NCI-H510A (cell line): ENCODE measurements at places on chromosomes 5 and 9.

DNA sequence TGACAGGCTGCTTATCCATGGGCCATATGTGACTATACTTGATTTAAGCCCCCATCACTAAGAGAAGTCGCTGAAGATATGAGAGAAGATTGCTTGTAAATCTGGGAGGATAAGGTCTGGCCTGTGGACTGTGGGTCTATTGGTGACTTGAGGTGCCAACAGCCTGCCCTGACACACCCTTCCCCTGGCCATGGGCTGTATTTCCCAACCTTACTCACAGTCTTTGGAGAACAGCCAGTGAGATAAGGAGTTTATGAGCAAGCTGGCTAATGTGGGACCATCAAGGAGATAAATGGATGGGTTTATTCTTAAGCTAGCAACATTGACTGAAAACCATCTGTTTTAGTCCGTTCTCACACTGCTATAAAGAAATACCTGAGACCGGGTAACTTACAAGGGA lies 231.3 kb downstream of the ZSWIM6 start:
- DNase-seq: no peak

GRCh38 chr5:135667673-135668072 lies 88.9 kb upstream of the CXCL14 start:
- no peak for DNase-seq

- DNase-seq: no peak
These were observed 91.3 kb downstream of the RALGPS1 start for GRCh38 chr9:127005770-127006314.

DNA sequence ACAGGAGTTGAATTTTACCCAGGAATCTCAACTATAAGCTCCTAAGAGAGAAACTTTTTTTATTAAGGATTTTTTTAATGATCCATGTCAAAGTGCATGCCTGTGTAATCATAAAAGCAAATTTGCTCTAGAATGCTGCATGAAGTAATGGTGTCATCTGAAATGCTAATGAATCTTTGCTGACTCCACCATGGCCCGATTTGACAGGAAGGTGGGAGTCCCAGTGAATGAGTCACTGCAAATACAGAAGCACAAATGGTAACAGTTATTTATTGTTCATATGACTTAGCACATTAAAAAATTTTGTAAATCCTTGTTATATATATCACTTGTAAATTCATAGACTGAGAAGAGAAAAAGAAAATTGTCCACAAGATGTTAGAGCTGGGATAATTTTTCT lies 341.3 kb downstream of the RASEF start:
- DNase-seq: no peak

DNA sequence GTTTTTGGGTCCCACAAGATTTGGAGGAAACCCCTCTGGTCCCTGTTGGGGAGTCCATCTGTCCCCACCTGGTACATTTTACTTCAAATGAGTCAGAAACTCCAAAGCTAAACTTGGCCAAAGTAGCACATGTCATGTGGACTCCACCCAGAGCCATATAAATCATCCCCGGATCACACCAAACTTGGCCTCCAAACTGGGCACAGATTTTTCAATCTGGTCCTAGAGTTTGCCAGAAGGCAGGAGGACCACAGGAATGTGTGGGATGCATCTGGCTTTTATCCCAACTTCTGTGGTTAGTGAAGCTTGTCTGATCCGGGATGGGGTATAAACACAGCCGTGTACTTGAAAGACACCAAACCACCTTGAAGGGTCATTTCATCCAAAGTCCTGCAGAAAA lies 66.3 kb downstream of the MAT2B start:
- DNase-seq: no peak

DNA sequence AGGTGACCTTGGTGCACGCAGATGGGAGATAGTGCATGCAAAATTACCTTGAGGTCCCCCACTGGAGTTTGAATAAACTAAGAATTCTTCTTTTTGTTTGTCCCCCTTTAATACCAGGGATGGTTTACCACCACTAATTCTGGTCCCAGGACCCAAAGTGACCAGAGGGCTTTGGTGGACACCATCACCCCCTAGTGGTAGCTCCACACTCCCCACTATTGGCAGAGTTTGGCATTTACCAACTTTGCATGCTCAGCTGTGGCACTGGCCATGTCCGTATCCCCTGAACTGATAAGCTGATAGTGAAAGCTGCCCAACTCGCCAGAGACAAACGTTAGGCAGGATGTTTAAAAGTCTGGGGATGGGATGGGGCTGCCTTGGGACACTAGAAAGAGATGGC lies 3.3 kb downstream of the ASTN2 start:
- peak; percentile 24 for DNase-seq

DNA sequence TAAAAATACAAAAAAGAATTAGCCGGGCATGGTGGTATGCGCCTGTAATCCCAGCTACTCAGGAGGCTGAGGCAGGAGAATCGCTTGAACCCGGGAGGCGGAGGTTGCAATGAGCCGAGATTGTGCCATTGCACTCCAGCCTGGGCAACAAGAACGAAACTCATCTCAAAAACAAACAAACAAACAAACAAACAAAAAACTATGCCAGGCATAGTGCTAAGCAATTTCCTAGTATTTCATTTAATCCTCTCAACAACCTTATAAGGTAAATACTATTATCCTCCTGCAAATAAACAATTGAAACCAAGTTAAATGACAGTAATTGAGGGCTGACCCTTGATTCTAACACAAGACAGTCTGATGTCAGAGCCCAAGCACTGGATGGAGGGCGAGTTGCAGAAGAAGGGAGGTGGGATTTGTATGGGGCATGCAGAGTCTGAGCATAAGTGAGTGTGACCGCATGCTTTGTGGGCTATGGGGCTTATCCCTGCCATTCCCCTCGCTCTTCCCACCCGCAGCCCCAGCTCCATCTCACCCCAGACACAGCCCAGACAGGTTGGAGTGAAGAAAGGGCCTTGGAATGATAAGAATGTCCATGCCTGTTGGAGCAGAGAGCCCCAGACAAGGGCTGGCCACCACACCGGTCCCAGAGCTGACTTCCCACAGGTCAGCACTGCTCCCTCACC lies 24.3 kb upstream of the RPS14 start:
- DNase-seq: no peak

- no peak for DNase-seq
These were observed 362.9 kb downstream of the ARRDC3 start for GRCh38 chr5:91020065-91020800.

- DNase-seq: no peak
These were observed 65.3 kb downstream of the NDST1 start for GRCh38 chr5:150573216-150573615.

DNA sequence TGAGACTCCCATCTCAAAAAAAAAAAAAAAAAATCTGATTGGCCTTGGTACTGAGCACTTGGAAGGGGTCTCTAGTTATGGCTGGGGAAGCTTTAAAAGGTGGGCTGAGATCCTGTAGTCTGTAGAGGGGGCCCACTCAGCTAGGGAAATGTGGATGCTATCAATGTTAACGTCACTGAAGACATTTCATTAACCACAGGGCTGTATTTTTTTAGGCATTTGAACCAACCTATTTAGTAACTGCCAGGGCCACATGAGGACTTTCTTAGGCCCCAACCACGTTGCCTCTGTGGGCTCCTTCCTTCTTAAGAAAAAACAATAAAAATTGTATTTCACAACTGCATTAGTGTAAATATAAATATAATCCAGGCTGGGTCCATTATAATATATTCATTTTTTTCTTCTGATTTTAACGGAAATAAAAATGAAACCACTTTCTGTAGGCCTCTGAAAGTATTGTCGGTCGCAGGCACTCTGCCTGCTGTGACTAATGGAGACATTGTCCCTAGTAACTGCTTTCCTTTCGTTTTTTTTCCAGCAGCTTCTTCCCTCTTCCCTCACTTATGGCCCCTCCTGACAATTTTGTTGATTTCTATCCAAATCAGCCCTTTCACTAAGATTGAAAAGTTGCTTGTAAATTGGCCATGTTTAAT lies 71.6 kb downstream of the GCNT1 start:
- no peak for DNase-seq

- no peak for DNase-seq
These were observed 159.0 kb downstream of the TLE1 start for GRCh38 chr9:81530310-81530810.

- no peak for DNase-seq
These were observed 342.2 kb upstream of the RFX3 start for GRCh38 chr9:3868012-3868411.

DNA sequence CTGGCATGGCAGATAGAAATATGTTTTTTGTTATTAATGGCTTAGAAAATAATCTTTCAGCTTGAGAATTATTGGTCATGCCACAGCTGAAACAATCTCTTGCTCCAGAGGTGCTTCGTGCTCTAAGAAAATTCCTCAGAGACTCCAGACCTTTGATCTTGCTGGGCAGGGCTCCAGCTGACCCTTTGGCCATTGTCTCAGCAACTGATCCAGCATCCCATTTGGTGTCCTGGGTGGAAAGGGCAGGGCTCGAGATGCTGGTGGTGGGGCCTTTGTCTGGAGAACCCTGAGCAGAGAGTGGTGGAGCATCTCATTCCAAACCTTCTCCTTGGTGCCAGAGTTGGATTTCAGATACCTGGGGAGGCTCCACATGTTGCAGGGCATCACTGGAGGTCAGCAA lies 43.2 kb upstream of the PIK3R1 start:
- no peak for DNase-seq

DNA sequence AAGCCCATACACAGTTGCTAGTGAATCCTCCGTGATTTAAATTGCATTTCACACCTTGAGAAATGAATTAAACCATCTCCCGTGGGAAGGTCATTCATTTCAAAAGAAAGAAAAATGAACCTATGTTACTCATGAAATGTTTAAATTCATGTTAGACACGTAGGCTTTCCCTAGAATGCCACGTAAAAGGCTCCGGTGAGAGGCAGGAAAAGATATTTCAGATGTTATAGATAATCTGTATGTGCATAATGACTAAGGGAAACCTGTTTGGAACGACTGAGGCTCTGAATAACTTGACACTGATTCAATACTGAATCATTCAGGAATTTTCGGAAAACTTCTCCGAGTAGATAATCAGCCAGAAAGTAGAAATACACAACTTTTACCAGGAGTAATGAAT lies 134.3 kb upstream of the ICE1 start:
- no peak for DNase-seq

DNA sequence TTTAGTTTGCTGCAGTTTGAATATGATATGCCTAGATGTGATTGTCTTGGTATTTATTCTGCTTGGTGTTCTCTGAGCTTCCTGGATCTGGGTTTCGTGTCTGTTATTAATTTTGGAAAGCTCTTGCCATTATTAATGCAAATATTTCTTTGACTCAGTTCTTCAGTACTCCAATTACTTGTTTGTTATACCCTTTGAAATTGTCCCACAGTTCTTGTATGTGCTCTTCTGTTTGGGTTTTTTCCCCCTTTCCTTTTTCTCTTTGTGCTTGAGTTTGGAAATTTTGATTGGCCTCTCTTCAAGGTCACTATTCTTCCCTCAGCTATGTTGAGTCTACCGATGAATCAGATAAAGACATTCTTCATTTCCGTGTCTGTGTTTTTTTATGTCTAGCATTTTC lies 96.6 kb upstream of the CKMT2 start:
- DNase-seq: no peak

DNA sequence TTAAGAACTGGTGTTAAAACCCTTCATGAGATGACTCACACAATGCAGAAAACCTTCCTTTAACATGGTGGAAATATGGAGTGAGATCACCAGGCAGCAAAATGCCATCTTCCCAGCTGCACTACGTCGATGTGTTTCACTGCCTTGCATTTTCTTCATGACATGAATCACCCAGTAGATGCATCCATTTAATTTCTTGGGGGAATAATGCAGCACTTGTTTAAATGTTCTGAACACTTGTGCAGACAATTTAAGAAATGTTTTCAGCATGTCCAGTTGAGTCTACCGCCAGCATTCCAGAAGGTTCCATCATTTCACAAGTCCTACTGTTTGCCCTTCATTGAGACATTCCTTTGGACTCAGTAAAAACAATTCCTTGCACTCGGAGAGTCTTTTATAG lies 81.6 kb downstream of the ADAMTS16 start:
- DNase-seq: no peak

- DNase-seq: no peak
These were observed 887 bp upstream of the PDE8B start for GRCh38 chr5:77209495-77210090.

GRCh38 chr9:133054194-133054890 lies 7.4 kb upstream of the CEL start:
- no peak for DNase-seq

DNA sequence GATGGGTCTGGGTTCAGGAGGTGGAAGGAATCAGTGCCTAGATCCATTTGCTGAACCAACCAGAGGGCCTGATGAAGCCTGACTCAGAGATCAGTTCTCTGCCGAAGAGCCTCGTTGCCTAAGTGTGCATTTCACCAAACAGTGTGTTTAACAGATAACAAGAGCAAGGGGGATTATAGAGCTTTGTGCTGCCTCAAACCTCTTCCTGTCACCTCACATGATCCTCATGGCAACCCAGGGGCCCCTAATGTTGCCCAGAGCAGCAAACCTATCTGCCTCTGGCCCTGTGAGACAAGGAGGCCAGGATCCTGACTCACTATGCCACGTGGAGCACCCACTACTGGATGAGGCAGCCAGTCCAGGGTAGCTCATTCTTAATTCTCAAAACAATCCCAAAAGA lies 66.3 kb upstream of the EPB41L4B start:
- DNase-seq: no peak

- no peak for DNase-seq
These were observed 11.5 kb upstream of the FAM120AOS start for GRCh38 chr9:93464876-93465275.

DNA sequence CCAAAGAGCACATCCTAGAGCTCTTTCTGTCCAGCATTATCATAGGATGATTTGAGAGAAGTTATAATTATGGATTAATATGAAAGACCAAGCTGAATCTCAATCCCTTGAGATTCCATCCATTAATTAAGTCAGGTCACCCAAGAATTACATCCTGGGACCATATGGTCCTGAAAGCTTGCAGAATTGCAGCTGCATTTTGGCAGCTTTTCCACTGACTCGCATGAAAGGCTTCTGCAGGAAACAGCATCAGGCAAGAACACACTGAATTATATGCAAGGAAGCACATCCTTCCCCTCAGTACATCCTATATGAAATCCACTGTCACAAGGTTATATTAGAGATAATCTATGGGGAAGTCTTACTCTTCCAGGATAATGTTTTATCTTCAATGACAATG lies 109.1 kb upstream of the CTNND2 start:
- no peak for DNase-seq

DNA sequence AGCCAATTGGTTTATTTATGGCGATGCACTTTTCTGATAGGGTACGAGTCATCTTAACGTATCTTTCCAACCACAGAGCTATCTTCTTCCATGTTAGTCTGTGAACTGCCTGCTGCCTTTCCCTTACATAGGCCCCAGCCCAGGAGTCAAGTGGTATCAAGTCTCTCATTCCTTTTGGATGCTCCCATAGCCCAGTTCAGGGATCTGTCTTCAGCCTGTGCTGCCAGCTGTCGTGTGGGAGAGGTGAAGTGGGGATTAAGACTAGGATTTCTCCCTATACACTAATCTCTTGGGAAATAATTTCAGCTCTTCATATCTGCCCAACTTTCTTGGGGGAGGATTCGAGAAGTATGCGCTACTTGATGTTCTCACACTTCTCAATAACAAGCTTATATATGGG lies 475.7 kb downstream of the EBF1 start:
- DNase-seq: no peak

- no peak for DNase-seq
These were observed 337.7 kb upstream of the TRPC7 start for GRCh38 chr5:136703036-136703435.
